Esophagus muscularis mucosa (tissue), 4 donors: ENCODE measurements at places on chromosomes 13 and 19. TPM values are rescaled to one million over a fixed set of nuclear protein-coding genes. Genes with fewer than 3 reads are reported as not detected.
A peak's percentile ranks its signal among the peaks of the same experiment; 100 is the strongest.

- no peak for DNase-seq
Measured at GRCh38 chr13:97781891-97782305, 171.6 kb upstream of the IPO5 start.

Gene ZNF471
- 8.6 TPM for total RNA-seq

DNA sequence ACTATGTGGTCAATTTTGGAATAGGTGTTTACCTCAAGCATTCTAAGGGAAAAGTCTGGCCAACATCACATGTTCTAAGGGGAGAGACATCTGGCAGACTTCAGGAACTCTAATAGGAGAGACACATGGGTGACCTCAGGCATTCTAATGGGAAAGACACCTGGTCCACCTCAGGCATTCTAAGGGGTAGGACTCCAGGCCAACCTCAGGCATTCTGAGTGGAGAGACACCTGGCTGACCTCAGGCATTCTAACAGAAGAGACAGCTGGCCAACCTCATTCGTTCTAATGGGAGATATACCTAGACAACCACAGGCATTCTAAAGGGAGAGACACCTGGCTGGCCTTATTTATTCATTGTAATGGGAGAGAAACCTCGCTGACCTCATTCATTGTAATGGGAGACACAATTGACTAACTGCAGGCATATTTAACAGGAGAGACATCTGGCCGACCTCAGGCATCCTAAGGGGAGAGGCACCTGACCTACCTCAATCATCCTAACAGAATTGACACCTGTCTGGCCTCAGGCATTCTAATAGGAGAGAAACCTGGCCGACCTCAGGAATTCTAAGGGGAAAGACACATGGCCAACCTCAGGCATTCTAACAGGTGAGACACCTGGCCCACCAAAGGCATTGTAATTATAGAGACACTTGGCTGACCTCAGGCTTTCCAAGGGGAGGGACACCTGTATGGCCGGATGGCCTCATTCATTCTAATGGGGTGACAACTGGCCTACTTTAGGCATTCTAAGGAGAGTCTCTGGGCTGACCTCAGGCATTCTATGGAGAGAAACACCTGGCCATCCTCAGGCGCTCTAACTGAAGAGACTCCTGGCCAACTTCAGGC lies 1346.8 kb downstream of the UQCRFS1 start:
- DNase-seq: peak; percentile 31

GRCh38 chr19:6753178-6754031 lies 13.8 kb downstream of the SH2D3A start:
- peak; percentile 96 for DNase-seq

Gene METTL21C
- not detected for total RNA-seq

Gene TMEM238
- 0.84 TPM for total RNA-seq

DNA sequence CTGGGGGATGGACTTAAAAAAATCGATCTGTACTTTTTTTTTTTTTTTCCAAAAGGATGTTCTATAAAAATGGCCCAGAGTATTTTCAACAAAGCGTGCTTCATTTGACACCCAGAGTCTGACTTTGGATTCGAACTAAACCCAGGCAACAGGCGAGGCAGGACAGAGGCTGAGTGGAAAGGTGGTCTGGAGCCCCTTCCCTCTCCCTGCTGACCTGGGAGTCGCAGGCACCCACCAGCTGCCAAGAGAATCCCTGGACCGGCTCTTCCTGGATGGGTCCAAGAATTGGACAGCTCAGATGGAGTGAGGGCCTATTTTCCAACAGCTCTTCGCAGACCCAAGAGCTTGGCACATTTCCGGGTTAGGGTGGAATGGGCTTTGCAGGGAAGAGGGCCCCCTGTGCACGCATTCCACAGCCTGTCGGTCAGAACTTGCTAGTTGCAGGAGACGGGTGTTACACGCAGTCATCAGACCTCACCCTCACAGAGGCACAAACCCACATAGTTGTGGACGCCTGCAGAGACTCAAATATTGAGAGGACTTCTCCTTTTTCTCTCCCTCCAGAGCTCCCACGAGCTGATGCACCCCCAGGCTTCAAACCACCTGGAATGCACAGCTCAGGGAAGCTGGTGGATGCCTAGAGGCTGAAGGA lies 15.2 kb downstream of the KCTD15 start:
- DNase-seq: no peak

Gene TNFRSF19
- 5.0 TPM for total RNA-seq

- DNase-seq: no peak
Measured at GRCh38 chr13:51148952-51149573, 38.0 kb upstream of the C13orf42 start.

DNA sequence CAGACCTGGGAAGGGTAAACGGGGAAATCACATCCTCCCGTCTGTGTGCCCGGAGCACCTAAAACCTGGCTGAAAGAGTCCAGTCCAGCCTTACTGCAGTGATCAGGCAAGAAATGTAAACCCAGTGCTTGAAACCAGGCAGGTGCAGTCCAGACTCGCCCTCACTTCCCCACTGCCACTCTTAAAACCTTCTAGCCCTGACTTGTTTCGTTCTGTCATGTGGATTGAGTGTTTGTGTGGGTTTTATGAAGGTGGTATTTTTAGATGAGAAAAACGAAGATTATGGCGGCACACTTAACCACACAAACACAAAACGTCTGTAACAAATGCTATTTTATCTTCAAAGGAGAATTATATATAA lies 839 bp upstream of the CKAP2 start:
- no peak for DNase-seq

GRCh38 chr19:41701401-41702075 lies 6.9 kb upstream of the CEACAM5 start:
- peak; percentile 84 for DNase-seq

DNA sequence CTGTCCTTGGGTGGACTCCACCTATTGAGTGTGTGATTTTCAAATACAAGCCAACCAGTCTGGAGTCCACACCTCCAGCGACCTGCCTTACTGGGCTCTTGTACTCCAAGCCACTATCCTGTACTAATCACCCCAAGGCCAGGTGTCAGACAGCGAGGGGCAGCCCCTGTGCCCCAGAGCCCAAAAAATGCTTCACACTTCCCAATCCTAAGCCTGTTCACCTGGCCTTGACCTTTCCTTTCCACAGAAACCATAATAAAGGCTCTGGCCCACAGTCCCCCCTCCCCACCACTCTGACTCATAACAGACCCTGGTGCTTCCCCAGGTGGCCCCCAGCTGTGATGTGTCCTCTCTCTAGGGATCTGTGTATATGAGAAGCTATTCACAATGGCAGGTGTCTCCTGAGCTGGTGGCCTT lies 3.9 kb downstream of the CD209 start:
- DNase-seq: no peak
